Testis (tissue), 5 donors: ENCODE measurements at places on chromosomes 7 and 10.

GRCh38 chr10:100509241-100509840, 10.3 kb downstream of the SEC31B start:
- no peak for DNase-seq

GRCh38 chr7:83210479-83210878, 47.8 kb upstream of the PCLO start:
- no peak for DNase-seq

DNA sequence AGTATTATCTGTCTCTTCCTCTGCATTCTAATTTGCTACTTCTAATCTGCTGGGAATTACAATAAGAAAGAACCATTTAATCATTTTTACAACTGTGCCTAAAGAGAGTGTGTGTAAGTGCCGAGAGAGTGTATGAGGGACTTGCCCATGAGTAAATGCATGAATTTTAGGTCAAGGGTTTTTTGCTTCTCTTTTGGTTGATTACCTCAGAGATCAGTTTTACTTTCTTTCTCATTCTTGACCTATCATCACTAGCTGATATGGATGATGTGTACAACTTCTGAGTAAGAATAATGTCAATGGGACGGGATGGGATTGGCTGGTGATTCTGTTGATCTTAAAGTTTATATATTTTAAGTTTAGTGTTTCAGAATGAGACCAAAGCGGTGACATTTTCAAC, 47.8 kb downstream of the IKZF1 start:
- DNase-seq: no peak

DNA sequence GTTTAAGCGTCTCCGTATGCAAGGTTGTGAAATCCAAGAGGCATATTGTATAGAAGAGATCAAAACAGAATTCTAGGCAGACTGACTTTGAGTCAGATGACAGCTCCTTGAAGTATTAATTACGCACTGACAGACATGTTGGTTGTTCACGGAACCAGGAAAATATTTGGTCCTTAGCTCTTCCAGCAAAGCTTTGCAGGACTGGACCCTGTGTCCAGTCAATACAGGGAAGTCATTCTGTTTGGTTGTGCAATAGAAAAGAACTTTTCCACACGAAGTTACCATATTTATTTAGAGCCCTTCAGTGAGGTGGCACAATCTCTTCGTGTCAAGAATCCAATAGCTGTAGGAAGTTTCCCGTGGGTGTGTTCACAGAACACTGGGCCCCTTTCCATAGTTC, 205.3 kb downstream of the ARHGAP21 start:
- DNase-seq: no peak

DNA sequence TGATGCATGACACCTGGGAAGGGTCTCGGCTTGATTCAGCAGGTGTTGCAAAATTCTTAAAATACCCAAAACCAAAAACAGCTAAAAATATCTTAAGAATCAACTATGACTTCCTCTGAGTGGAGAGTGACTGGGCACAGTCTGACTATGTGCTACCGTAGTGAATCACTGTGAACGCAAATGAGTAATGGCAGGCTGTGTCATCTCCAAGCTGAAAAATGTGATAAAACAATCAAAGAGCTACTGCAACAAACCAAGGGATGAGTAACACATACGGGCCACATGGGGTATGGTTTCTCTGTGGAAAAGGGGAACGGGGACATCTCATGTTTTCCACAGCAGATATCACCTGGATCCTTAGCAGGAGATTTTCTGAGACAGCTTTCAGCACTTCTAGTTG, 127.5 kb downstream of the ABCA13 start:
- DNase-seq: no peak

- DNase-seq: no peak
These were observed 168.0 kb downstream of the SORCS1 start for GRCh38 chr10:106996510-106996909.

DNA sequence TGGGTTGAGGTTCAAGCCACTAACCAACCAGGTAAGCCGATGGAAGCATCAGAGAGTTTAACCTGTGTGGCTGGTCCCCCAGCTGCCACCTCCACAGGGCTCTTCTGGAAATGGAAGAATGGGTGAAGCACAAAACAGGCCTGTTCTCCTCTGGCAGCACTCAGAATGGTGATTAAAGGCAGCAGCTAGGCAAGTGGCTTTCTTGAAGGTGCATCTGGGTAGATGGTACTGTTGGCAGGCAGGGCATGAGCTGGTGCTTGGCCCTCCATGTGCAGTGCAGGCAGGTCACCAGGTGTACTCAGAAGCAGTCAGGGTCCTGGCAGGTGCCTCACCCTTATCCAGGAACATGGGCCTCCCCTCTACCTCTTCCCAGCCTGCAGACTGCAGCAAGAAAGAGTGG, 11.5 kb downstream of the AKR1E2 start:
- no peak for DNase-seq

GRCh38 chr10:118278649-118279048, 63.5 kb downstream of the FAM204A start:
- no peak for DNase-seq

- no peak for DNase-seq
These were observed 252.7 kb downstream of the NEBL start for GRCh38 chr10:20644421-20644820.

- DNase-seq: no peak
These were observed 310.4 kb upstream of the PHF14 start for GRCh38 chr7:10662982-10663884.

GRCh38 chr10:3950676-3951275, 165.8 kb upstream of the KLF6 start:
- DNase-seq: no peak

DNA sequence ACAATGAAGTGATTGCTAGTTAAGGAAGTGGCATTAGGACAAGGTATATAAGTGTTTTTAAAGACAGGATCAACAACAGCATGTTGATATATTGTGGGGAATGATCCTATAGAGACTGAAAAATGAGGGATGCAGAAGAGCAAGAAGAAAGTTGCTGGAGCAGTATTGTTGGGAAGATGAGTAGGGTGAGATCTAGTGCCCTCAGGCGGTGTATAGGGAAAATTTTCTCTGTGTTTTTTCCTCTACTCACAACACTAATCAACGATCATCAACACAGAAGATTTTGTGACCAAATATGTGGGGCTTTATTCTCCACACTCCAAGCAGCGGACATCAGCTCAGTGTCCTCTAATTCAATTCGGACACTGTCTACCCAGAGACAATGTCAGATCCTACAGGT, 9.6 kb upstream of the PTTG1IP2 start:
- no peak for DNase-seq

- DNase-seq: no peak
These were observed 13.4 kb downstream of the EBF3 start for GRCh38 chr10:129950676-129951075.

DNA sequence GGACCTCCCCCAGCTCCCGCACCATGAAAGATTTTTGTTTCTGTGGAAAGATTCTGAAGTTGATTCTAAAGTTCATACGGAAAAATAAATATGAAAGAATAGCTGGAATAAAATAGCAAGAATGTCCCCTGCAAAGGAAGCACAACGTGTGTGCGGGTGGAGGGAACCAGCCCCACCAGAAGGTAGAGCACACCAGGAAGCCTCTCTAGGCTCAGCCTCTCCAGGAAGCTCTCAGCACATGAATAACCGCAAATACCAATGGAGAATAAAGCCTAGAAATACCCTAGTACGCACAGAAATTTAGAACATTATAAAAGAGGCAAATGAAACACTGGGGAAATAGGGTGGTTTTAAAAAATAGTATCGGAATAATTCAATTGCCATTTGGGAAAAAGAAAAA, 24.6 kb upstream of the FAM170B start:
- no peak for DNase-seq

GRCh38 chr7:92622685-92623084, 32.5 kb upstream of the FAM133B start:
- DNase-seq: no peak

DNA sequence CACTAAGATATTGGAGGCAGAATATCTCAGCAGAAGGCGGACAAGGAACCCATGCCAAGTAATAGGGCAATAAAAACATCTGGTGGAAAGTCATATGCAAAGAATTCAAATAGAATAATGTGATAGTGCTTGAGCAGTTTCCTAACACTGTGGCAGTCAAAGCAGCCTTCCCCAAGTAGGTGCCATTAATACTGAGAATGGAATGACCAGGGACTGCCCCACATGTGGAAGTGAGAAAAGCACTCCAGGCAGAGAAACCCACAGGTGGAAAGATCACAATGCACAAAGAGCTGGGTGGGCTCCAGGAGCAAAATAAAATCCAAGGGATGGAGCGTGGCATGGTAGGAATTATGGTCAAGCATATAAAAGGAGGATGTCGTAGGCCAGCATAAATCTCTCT, 64.4 kb upstream of the NME8 start:
- no peak for DNase-seq

- DNase-seq: no peak
These were observed 103.3 kb upstream of the IGFBP3 start for GRCh38 chr7:46024263-46024916.

DNA sequence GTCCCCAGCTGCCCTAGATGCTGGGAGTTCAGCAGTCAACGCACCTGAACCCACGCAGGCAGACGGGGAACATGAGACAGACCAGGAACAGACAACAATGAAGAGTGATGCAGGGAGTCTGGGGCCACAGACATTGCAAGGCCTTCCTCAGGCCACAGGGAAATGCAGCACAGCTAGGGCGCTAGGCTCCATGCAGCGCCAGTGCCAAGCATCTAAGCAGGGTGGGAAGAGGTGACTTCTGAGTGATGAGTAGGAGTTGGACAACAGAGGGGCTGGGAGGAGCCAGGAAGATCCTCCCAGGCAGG, 7.7 kb upstream of the RET start:
- no peak for DNase-seq

GRCh38 chr10:113402602-113403001, 150.3 kb upstream of the HABP2 start:
- no peak for DNase-seq
